ENCODE measurements at places on chromosomes 6 and 20.
A peak's percentile ranks its signal among the peaks of the same experiment; 100 is the strongest.

DNA sequence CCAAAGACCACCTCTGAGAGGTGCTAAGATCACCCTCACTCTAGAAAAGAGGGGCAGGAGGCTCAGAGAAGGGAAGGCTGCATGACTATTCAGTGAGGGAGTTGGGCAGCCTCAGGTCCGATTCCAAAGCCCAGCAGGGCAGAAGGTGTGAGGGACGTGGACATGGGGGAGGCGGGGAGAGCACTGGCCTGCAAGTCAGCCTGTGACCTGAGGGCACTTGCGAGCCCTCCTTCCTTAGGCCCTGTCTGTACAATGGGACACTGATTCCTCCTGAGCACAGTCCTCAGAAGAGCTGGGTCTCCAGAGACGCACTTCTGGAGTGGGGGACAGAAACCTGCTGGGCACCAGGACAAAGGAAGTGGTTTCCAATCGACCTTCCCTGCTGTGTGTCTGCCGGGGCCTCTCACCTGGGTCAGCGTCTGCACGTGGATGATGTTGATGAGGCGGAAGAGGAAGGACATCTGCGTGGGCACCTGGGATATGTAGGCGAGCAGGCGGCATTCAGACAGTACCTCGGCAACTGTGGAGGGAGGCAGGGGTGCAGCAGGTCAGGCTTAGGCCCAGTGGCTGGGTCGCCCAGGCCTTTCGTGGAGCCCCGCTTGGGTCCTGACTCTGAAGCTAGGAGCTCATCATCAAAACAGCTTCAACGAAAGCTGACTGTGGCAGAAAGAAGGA is 48.5 kb downstream of the MYH7B start:
- no peak for DNase-seq

GRCh38 chr6:152301021-152301764 is 336.0 kb downstream of the SYNE1 start:
- no peak for DNase-seq

DNA sequence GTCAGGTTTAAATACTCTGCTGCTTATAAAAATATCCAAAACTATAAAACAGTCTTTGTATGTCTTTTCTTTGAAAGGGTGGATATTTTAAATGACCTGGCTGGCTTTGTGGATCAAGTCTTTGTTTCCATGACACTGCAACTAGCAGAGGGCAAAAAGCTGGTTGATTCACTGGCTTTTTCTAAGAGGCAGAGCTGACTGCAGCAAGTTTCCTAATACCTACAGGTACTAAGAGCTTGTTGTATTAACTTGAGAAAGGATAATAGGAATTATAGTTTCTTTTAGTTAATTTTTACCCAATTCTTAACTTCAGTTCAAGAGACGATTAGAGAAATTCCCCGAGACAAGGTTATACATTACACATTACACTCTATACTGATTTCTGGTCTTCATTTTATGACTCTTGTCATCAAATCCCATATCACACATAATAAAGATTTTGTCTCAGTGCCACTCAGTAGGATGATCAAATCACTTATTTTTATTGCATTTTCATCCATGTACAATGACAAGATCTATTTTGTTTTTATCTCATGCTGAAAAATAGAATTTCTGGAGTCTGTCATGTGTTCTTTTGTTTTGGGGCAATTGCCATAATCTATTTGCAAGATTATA is 120.1 kb upstream of the RIMS1 start:
- no peak for DNase-seq

- no peak for DNase-seq
Observed at GRCh38 chr6:77844822-77845221, 192.0 kb downstream of the MEI4 start.

- DNase-seq, result no peak
Observed at GRCh38 chr6:88574031-88574430, 389.4 kb downstream of the RNGTT start.

GRCh38 chr6:29908341-29908662 is 34.0 kb upstream of the HLA-A start:
- no peak for DNase-seq

DNA sequence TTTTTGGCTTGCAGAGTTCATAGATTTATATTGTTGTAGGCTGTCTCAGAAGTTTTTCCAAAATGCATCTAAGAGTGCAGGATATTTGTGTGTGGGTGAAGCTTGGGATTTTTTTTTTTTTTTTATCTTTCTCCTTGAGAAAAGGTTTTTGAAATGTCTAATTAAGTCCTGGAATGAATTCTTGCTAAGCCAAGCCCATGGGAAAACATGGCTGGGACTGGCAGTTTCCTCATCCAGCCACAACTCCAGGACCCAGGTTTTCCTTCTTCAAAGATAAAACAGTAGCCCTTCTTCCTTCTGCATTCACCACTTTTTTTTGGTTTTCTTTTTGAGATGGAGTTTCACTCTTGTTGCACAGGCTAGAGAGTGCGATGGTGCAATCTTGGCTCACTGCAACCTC is 242.5 kb upstream of the JAG1 start:
- no peak for DNase-seq

DNA sequence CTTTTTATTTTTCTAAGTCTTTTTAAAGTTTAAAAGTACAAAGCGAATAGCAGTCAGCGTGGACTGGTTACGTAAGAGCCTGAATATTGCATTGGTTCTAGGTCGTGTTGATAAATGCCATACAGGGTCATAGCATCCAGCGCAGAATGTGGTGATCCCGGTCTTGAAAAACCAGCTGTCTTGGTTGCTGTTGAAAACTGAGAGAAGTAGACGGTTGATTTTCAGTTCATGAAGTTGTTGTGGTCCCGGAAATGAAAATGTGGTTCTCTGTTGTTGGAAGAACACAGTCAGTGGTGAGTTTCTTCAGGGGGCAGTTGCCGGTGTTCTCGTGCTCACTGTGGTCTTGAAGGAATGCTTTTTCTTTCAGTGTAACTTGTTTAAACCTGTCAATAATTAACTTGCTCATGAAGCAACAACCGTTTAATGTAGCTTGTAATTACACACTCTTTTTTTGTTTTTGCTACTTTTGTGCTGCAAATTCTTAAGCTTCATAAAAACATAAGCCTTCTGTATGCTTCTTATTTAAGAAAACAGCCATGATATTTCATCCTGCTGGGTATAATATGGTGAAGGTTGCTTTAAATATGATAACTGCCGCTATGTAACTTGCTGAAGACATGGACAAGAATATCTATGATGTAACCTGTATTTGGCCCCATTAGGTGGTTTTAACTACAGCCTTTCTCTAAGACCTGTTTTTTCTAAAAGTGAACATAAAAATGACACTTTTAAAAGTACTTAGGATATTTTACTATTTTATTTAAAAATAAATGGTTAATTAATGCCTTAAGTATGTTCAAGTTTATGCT is 64.8 kb upstream of the KIF25 start:
- peak; percentile 54 for DNase-seq

DNA sequence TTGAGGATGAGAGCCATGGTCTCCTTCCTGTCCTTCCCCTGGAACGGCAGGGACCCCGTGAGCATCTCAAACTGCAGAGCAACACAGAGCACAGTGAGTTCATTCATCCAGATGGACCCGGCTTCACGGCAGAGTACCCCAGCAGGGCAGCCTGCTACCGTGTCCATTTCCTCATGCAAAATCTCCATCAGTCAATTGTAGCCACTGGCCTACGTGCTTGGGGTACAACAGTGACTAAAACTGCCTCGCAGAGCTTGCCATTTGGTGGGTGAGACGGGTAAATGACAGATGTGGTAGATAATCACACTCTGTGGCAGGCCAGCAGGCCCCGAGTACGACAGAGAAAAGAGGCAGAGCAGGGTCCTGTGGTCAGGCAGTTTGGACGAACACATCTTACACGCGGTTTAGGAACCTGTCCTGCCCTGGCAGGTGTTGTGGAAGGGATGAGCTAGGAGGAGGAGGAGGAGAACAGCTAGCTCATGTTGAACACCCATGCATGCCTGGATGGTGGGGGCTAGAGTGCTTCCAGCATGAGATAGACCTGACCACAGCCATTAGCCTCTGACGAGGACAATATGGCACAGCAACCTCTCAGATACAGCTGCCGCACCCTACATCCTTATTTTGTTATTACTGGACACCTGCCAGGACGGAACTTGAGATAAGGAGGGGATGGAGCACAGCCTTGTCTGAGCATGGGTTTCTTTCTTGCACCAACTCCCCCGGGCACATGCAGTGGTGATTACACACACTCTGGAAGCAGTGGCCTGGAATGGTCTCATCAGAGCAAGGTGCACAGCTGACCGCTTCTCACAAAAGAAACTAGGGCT is 95.6 kb downstream of the RAMACL start:
- no peak for DNase-seq

- DNase-seq, result no peak
Observed at GRCh38 chr6:139184459-139184858, 49.6 kb downstream of the HECA start.

GRCh38 chr6:49576618-49577017 is 26.1 kb downstream of the C6orf141 start:
- DNase-seq, result no peak
